HFFc6 (cell line): ENCODE measurements at places on chromosomes 3 and 15.

DNA sequence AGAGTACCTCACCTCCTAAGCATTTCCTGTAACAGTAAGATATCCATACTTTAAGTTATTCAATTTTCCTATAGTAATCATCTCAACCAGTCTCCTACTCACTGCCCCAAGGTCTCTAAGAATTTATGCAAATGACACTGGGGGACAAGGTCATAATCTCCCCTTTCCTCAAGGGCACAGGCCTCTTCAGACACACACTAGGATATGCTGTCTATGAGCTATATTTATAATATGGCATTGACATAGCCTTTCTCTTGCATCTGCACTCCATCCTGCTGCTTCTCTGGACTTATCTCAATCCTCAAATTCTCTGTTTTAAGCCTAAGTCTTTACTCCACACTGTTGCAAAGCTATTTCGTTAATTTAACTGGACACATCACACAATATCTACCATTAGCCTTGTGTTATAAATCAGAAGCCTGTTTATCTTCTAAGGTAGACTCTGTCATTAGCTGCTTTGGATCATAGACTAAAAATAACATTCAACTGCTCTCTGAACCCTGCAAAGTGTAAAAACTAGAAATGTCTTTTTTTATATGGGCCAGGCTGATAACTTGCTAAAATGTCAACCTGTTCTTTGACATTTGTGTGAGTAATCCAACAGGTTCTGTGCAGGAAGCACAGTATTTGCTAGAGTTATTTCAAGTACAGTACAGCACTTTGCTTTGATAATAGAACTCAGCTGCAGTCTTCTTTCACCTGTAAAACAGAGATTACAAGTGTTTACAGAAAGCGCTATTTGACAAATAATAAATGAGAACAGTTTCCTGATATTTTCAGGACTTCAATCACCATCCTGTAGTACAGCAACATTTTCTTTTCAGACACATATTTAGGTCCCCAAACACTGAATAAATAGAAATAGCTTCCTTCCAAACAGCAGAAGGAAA is 17.8 kb upstream of the SEC62 start:
- peaks cover 7% of the 10 kb centered on the region for H3K4me1 ChIP-seq
- H3K27me3 ChIP-seq, result peaks cover 12% of the 10 kb centered on the region
- H3K27ac ChIP-seq, result no peak overlapping the region
- DNase-seq, result no peak
- H3K4me3 ChIP-seq, result no peak overlapping the region
- 0 out of 2 replicates have a peak, but pooled peaks cover 5% of the 10 kb centered on the region for H3K36me3 ChIP-seq

DNA sequence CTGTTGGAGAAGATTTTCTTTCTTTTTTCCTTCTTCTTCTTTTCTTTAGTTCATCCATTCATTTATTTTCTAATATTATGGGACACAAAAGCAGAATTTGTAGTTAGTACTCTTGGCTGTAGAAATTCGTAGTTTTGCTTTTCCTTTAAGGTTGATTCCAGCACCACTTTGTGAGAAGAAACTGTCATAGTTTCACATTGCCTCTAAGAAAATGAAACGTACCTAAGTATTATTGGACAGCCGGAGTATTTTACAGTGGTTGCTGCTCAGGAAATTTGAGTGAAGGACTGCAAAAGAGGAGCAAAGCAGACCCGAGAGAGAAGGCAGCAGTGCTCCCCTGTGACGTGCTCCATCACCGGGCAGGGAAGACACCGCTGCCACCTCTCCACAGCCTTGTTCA is 48.1 kb downstream of the PLCL2 start:
- no peak overlapping the region for H3K27ac ChIP-seq
- H3K27me3 ChIP-seq, result peaks cover 4% of the 10 kb centered on the region
- DNase-seq, result no peak
- no peaks in the 10 kb centered on the region for H3K36me3 ChIP-seq

DNA sequence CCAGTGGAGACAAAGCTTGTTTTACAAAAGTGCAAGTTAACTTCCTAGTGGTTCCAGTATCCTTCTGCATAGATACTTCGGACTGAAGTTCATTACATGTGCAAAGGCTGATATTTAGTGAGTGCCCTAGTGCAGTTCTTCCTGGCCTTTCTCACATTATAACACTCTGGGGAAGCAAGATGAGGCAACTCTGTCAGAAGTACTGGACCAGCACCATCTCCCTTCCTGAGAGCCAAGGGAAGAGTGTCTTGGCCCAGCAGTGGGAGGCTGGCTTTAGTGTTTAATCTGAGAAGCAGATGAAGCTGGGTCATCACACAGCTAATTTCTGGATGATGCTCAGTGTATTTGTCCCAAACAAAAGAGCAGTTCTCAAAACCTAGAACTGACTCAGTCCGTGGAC is 397.7 kb downstream of the CACNA2D3 start:
- H3K4me3 ChIP-seq, result no peak overlapping the region
- H3K4me1 ChIP-seq, result no peaks in the 10 kb centered on the region
- no peak for DNase-seq
- H3K36me3 ChIP-seq, result peaks cover 4% of the 10 kb centered on the region; the same call in 1 of the 2 replicates
- no peaks in the 10 kb centered on the region for H3K27me3 ChIP-seq

DNA sequence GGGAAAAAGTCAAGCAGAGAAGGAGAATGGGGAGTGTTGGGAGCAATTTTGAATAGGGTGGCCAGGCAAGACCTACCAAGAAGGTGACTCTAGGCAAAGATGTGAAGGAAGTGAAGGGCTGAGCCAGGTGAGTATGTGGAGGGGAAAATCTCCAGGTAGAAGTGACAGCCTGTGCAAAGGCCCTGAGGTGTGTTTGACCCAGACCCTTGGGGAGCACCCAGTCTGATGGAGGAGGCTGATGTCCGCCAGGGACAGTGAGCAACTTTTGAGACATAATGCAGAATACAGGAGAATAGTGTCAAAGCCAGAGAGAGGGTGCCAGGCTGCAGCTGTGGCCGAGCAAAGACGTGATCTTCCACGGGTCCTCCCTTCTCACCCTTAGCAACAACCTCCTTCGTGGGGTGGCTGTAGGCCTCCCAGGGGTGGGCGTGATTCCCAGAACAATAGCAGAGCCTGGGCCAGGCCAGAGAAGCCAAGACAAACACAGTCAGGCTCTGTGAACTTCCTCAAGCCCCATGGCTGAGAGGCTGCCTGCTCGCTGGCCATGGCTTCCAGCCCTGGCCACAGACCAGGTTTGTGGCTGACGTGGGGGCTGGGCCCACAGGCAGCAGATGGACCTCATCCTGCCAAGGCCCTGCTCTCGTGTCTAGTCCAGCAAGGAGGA is 58.1 kb downstream of the SLC6A6 start:
- DNase-seq, result peak; percentile 61
- peaks cover 6% of the 10 kb centered on the region for H3K27me3 ChIP-seq
- H3K4me1 ChIP-seq, result peaks cover 32% of the 10 kb centered on the region
- peaks cover 20% of the 10 kb centered on the region for H3K36me3 ChIP-seq
- peak overlapping the region; percentile 77 for H3K27ac ChIP-seq

DNA sequence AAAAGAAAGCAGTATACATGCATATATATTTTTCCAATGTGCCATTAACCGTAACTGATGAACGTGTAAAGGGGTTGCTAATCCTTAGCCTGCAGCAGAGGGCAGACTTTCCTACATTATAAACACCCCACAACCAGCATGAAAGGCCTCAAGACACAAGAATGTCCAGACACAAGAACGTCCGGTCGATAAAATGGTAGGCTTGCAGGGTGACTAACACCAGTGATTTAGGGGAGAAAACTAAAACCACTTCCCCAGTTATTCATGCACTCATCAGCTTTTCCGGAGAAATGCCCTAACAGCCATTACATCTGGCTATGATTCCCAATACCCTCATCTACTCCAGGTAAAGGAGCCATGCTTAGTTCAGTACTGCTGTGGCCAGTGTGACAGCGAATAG is 57.4 kb downstream of the LRTM1 start:
- peak overlapping the region; percentile 33; the same call in 1 of the 2 replicates for H3K4me3 ChIP-seq
- no peaks in the 10 kb centered on the region; the same call in none of the 2 replicates for H3K27me3 ChIP-seq
- peaks cover 57% of the 10 kb centered on the region for H3K4me1 ChIP-seq
- H3K27ac ChIP-seq, result peak overlapping the region; percentile 84
- H3K36me3 ChIP-seq, result no peaks in the 10 kb centered on the region

GRCh38 chr3:53944028-53944427 is 52.4 kb upstream of the SELENOK start:
- H3K4me1 ChIP-seq, result peaks cover 18% of the 10 kb centered on the region
- H3K27ac ChIP-seq, result no peak overlapping the region
- H3K4me3 ChIP-seq, result no peak overlapping the region

DNA sequence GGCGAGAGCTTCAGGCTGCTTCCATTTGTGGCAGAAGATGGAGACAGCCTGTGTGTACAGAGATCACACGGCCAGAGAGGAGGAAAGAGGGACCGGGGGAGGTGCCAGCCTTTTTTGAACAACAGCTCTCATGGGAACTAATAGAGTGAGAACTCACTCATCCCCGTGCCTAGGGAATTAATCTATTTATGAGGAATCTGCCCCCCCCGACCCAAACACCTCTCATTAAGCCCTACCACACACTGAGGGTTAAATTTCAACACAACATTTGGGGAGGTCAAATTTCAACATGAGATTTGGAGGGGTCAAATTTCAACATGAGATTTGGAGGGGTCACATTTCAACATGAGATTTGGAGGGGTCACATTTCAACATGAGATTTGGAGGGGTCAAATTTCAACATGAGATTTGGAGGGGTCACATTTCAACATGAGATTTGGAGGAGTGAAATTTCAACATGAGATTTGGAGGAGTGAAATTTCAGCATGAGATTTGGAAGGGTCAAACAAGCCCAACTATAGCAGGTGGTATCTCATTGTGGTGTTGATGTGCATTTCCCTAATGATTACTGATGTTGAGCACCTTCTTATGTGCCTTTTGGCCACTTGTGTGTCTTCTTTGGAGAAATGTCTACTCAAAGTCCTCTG is 20.6 kb upstream of the RFTN1 start:
- no peak for DNase-seq
- no peak overlapping the region for H3K27ac ChIP-seq
- H3K36me3 ChIP-seq, result no peaks in the 10 kb centered on the region
- peaks cover 33% of the 10 kb centered on the region for H3K27me3 ChIP-seq
- no peak overlapping the region for H3K4me3 ChIP-seq

- H3K4me1 ChIP-seq, result no peaks in the 10 kb centered on the region; the same call in 1 of the 2 replicates
- H3K36me3 ChIP-seq, result no peaks in the 10 kb centered on the region
- H3K27ac ChIP-seq, result no peak overlapping the region
- H3K27me3 ChIP-seq, result peaks cover 2% of the 10 kb centered on the region; the same call in 1 of the 2 replicates
- no peak overlapping the region for H3K4me3 ChIP-seq
Measured at GRCh38 chr3:64647825-64648224, 40.0 kb downstream of the ADAMTS9 start.

- H3K27ac ChIP-seq, result no peak overlapping the region
- peaks cover 30% of the 10 kb centered on the region for H3K27me3 ChIP-seq
- peak; percentile 44 for DNase-seq
- no peak overlapping the region for H3K4me3 ChIP-seq
- peaks cover 22% of the 10 kb centered on the region for H3K4me1 ChIP-seq
Measured at GRCh38 chr3:128439226-128439625, 27.5 kb downstream of the DNAJB8 start.

DNA sequence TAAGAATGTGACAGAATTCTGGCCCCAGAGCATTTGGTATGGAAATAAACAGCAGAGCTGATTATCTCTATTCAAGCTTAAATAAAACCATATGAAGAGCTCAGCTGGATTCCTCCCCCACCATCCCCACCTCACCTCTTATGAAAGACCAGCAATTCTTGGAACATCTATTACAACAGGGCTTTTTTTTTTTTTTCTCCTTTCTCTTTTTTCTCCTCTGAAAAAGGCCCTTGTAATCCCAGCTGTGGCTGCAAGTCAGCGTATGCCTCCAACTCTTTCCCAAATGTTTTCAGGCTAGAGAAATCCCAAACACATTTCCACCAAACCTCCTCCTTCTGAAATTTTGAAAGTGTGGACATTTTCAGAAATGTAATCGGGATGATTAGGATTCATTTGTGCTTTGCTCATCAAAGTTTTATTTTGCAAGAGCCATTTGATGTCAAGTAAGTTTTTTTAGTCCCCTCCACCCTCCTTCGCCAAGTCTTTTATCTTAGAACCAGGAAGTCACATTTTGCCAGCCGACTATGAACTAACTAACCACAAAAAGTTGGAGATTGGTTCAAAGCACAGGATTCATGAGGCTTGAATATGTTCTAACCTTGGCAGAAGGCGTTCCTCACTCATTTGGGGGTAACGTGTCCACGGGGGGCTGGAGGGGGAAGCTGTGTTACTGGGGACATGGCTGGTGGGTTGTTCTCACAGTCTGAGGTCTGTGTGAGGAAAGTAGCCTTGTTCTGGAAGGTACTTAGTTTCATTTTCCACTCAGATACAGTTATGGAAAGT is 142.0 kb upstream of the PDZRN3 start:
- peak overlapping the region; percentile 86 for H3K4me3 ChIP-seq
- DNase-seq, result peak; percentile 51
- H3K27me3 ChIP-seq, result no peaks in the 10 kb centered on the region; the same call in none of the 2 replicates

DNA sequence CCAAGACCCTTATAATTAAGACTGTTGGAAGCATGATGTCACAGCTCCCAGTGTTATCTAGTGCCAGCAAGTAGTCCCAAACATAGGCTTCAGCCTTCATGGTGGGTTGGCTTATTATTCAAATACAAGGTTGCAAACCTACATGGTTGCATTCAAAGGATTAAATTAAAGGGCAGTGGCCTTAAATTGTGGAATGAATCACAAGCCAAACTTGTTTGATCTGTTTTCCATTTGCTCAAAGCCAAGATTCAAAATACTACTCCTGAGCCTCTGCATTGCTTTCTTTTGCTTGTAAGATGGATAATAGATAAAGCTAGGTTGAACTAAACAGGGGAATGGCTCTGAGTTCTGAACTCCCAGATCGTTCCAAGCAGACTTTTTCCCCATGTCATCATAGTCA is 52.4 kb upstream of the GNB4 start:
- H3K4me3 ChIP-seq, result no peak overlapping the region
- no peak overlapping the region for H3K27ac ChIP-seq
- no peak for DNase-seq

- H3K4me3 ChIP-seq, result no peak overlapping the region
- no peak for DNase-seq
- H3K4me1 ChIP-seq, result peaks cover 33% of the 10 kb centered on the region
- H3K36me3 ChIP-seq, result no peaks in the 10 kb centered on the region
- H3K27me3 ChIP-seq, result no peaks in the 10 kb centered on the region; the same call in 1 of the 2 replicates
Measured at GRCh38 chr3:112011376-112011940, 12.7 kb downstream of the TAGLN3 start.

DNA sequence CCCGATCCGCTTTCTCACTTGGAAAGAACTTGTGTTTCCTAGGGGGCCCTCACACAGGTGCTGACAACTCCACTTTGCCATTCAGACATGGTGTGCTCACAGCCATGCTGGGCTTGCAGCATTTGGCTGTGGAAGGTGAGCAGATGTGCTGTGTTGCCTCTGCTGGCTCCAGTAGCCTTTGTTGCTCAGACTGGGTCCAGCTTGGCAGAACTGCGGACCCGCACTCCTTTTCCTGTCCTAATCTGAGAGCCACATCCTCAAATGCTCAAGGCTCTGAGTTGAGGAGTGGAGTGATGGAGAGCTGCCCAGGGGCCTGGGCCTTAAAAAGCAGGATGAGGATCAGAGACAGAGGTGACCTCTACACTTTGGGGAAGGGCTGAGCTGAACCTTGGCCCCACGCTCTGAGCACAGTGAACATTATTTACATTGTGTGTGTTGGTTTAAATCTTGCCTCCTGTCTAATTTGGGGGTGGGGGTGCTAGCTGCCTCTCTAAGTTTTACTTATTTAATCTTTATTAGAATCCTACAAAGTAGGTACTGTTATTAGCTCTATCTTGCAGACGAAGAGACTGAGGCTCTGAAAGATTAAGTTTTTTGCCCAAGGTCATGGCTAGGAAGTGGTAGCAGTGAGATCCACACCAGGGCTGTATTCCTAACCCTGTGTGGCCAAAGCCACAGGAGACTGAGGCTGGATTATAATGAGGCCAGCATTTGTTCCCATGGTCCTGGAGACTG is 17.2 kb downstream of the ACOX2 start:
- no peak for DNase-seq
- no peaks in the 10 kb centered on the region for H3K4me1 ChIP-seq
- H3K27me3 ChIP-seq, result no peaks in the 10 kb centered on the region; the same call in 1 of the 2 replicates
- H3K4me3 ChIP-seq, result no peak overlapping the region
- H3K36me3 ChIP-seq, result no peaks in the 10 kb centered on the region; the same call in 1 of the 2 replicates

GRCh38 chr15:50880206-50880605 is 28.3 kb upstream of the AP4E1 start:
- peak overlapping the region; percentile 87 for H3K27ac ChIP-seq
- no peaks in the 10 kb centered on the region for H3K36me3 ChIP-seq
- no peak for DNase-seq
- H3K4me3 ChIP-seq, result no peak overlapping the region
